ENCODE measurements at places on chromosomes 1 and 21.
A peak's percentile ranks its signal among the peaks of the same experiment; 100 is the strongest.

DNA sequence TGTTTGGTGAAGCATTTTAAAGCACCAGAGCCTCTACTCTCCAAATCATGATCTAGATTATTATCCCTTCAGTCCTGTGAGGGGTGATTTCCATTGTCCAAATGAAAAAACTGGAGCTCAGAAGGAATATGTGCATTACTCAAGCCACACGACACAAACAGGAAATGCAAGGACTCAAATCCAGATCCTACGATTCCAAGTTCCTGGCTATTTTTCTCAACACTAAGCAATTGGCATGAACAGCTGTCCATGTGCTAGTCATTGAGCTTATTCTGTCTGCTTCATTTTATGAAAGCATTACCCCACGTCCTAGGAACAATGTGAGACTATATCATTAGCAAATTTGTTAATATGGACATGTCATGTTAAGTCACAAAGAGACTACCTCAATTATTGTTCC, 273.1 kb upstream of the LYPLAL1 start:
- DNase-seq = no peak

DNA sequence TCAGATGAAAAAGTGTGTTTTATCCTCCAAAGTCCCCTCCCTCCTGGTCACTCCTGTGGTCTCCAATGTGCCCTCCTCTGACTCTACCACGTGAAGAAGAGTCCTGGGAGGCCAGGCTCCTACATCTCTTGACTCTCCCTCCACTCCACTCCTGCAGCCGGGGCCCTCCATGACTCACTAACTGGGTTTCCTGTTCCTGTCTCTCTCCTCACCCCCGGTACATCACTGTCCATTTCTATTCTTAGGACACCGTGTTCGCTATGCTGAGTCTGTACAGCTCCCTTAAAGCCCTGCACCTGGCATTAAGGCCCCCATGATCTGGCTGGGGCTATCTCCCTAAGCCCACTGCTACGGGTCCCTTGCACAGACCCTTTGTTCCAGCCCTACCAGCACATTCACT, 93.4 kb downstream of the BCAR3 start:
- DNase-seq = no peak

- DNase-seq = no peak
Measured at GRCh38 chr1:4027492-4028138, 127.5 kb upstream of the C1orf174 start.

DNA sequence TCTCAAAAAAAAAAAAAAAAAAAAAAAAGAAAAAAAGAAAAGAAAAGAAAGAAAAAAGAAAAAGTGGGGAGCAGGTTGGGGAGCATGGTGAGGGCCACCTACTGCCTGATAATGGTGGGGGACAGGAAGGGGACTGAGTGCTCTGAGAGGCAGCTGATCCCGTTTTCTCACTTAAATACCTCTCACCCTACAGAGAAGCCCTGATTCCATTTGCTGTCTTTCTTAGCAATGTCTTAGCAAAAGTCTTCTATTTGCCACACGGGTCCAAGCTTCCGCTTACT, 692 bp upstream of the H6PD start:
- DNase-seq = no peak

GRCh38 chr1:158527190-158527815, 26.9 kb downstream of the OR6Y1 start:
- DNase-seq = no peak

GRCh38 chr1:31750858-31751510, 13.2 kb downstream of the ADGRB2 start:
- no peak for DNase-seq

- peak; percentile 48 for DNase-seq
Measured at GRCh38 chr1:15100121-15100879, 53.2 kb upstream of the TMEM51 start.

DNA sequence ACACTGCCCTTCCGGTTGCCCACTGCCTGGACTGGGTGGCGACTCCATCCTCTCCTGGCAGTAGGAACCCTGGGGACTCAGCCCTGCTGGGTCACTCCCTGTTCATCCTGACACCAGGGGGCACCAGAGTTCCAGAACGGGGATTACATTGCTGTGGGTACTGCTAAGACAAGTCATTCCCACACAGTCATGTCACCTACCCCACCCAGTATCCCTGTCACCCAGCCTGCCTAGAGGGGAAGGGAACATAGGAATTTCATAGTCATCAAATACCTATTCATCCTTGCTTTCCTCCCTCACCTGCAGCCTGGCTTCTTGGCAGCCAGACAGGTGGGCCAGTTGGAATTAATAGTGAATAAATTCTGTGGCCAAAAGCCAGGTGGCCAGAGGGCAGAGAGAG, 9.8 kb upstream of the SFN start:
- DNase-seq = peak; percentile 71

GRCh38 chr1:184753117-184753516, 1.5 kb downstream of the EDEM3 start:
- no peak for DNase-seq

- DNase-seq = no peak
Measured at GRCh38 chr1:206962272-206962671, 8.0 kb downstream of the FCAMR start.

GRCh38 chr1:228321435-228321834, 85.2 kb downstream of the TRIM11 start:
- DNase-seq = peak; percentile 20

GRCh38 chr1:163188947-163189346, 13.8 kb downstream of the RGS5 start:
- no peak for DNase-seq

DNA sequence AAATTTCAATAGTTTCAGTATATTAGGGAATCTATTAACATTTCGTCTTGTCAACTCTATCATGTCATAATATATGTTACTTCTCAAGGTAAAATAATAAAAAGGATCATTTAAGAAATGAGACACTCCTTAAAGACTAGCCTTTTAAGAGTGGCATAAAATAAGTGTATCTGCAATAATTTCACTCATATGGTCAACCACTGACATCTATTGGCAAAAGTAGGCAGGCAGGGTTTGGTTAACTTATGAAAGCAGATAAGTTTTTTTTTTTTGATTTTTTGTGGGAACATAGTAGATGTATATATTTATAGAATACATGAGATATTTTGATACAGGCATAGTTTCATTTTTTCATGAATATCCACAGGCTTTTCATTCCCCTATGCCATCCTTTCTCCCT, 5.5 kb upstream of the RGS21 start:
- no peak for DNase-seq

GRCh38 chr1:63051886-63052285, 268.0 kb downstream of the ATG4C start:
- no peak for DNase-seq

DNA sequence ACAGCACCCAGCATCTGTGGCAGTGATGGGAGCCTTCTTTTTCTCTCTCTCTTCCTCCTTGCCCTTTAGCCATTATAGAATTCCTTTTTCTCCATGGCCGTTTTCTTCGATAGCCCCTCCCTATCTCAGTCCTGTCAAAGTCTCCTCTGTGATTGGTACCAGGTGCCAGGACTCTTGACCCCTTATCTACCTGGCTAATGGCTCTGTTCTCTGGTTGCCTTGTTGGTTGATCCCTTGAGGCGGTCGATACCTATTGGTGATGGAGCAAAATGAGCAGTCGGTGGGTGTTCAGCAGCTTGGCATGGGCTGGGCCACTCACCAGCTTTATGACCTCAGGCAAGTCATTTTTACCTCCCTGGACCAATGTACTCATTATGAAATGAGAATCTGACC, 2.0 kb downstream of the ATF3 start:
- no peak for DNase-seq

DNA sequence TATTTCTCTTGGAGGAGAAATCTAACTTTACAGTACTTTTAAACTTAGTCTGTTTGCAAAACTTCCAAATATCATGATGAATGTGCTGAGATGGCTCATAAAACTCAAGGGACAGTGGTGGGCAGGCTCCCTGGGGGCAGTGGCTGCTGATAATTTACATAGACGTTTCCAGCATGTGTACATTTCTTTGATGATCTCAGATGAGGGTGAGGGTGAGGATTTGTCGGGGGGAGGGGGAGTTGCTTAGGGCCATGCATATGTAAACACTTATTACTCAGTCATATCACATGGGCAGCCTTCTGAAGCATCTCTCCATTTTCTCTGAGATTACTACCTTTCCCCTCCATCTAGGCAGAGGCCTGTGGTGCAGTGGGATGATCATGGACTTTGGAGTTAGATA, 152.9 kb upstream of the HMGB4 start:
- DNase-seq = no peak

DNA sequence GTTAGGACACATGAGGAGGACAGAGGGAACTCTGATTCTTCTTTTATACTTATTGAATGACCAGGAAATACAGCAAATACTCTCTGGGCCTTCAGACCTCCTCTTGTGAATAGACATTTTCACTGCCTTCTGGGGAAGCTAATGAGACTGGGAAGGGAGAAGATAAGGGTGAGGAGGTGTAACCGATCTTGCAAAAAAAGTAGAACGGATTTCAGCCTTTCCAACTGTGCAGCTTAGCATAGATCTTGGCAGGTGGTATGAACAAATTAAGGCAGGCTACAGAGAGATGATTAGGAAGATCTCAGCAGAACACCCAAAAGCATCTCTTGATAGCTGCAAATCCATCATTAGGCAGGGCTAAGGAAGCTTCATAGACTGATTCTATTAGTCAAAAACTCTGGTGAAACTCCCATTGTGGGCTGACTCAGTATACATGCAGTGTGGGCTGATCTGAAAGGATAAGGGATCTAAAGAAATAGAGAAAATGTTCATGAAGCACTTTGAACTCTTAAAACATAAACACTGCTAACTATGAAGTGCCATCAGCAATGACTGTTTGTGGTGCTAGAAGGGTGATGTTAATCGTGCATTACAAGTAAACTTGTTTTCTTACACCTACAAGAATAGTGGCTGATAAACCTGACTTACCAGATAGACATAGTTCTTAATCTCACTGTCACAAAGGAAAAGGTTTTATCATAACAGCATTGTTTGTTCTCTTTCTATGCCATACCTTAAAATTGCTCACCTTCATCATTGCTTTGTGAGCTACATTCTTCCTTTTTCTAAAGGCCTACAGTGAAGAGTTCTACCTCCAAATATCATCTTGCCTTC, 85.5 kb upstream of the PALMD start:
- no peak for DNase-seq

DNA sequence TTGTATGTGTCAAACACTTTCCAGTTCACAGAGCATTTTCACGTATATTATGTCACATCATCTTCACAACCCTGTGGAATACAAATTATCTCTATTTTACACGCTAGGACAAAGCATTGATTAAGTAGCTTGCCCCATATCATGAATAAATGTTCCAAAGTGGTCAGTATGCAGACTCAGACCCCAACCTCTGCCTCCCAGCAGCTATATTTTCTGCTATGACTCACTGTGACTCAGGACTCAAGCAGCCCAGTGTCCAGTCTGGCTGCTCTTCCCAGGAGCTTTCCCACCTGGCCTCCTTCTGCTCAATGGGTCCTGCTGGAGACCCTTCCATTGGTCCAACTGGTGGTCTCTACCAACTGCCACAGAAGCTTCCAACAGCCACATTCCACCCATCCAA, 56.0 kb upstream of the RAP1A start:
- DNase-seq = no peak

- no peak for DNase-seq
Measured at GRCh38 chr1:4256351-4256750, 356.3 kb upstream of the C1orf174 start.

DNA sequence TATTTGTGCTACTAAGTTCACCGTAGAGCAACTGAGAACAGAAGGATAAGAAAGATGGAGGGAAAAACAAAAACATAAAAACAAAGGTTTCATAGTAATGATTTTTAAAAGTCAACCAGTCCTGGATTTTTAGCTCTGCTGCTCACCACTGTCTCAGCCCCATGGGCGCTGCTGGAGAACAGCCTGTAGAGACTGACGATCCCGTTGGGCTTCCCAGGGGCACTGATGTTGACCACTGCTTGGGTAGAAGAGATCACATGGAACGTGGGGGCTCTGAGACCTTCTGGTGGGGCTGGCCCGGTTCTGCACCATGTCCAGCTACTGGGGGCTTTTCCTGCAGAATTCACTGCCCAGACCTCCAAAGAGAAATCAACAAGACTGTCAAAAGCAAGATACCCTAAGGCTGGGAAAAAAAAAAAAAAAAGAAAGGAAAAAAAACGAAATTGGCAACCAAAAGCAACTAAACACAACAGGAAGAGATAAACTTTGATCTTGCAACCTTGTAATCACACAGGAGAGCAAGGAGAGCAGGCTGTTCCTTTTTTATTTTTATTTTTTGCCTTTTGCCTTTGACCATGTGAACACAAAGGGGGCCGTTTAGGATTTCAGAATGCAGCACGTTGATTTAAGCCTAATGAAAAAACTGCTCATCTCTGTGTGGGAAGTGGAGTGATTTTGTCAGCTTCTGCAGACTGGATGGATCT, 83.5 kb downstream of the KCTD3 start:
- no peak for DNase-seq

GRCh38 chr1:24424207-24424606, 8.6 kb downstream of the NIPAL3 start:
- DNase-seq = no peak

DNA sequence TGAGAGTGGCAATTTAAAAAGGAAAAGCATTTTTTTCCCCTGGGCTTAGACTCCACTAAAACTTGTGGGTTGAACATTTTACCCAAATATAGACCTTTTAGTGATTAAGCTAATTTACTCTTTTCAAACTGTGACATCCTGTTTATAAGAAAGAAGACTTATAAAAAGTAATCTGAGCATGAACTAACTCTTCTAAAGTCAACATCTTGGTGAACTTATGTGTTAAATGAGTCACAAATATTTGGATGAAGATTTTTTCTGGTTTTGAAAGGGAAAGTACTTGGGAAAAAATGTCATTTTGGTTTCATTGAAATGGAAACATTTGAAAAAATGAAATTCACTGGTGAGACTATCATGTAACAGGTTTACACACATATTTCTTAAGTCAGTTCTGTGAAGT, 109.8 kb downstream of the KCNK2 start:
- DNase-seq = no peak

- DNase-seq = no peak
Measured at GRCh38 chr1:116231752-116232151, 120.6 kb downstream of the MAB21L3 start.

- DNase-seq = no peak
Measured at GRCh38 chr1:39668111-39668510, 3.8 kb downstream of the NT5C1A start.

DNA sequence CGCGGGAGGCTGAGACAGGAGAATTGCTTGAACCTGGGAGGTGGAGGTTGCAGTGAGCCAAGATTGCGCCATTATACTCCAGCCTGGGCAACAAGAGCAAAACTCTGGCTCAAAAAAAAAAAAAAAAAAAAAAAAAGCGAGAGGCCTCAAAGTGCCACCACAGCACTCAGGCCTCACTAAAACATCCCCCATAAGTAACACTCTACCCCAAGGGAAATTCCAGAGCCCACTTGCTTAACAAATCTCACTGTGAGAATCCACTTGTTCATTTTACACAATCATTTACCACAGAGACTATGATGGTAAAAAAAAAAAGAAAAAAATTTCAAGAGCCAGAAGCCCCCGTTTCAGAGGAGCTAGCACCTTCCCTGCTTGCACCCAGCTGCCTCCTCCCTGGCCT, 26.3 kb upstream of the EXOSC10 start:
- DNase-seq = no peak

All from activated CD4-positive, CD25-positive, alpha-beta regulatory T cell treated with anti-CD3 and anti-CD28 coated beads, Interleukin-2, amount 50 U/mL, for 72 hours (primary cell).